T-helper 1 cell treated with Interleukin-12 subunit alpha and Interleukin-12 subunit beta and Interleukin-4 antibody, amounts not matched to agents 30 ng/mL and 1 ng/mL, for 36 hours (primary cell): ENCODE measurements at places on chromosomes 5 and 9. TPM values are rescaled to one million over a fixed set of nuclear protein-coding genes. Genes with fewer than 3 reads are reported as not detected.

PRR16 gene
- total RNA-seq = not detected in 2 replicates

PARP8 gene
- total RNA-seq = 91.4 and 91.7 TPM in 2 replicates

PRRT1B gene
- total RNA-seq = not detected in 2 replicates

NEK6 gene
- total RNA-seq = 3.0 and 3.3 TPM in 2 replicates

ZFP2 gene
- 0.24 and 0.32 TPM in 2 replicates for total RNA-seq

C9orf153 gene
- total RNA-seq = 0.25 and 0.54 TPM in 2 replicates

KDM3B gene
- total RNA-seq = 63.9 and 68.5 TPM in 2 replicates

ZNF483 gene
- 4.2 and 4.7 TPM in 2 replicates for total RNA-seq

SH3RF2 gene
- total RNA-seq = 0.34 and 0.61 TPM in 2 replicates

CCIN gene
- 0.10 and 0.17 TPM in 2 replicates for total RNA-seq

CAMK2A gene
- not detected in 2 replicates for total RNA-seq

PCDHB8 gene
- total RNA-seq = not detected in 2 replicates

TXNDC8 gene
- total RNA-seq = not detected in 2 replicates

F12 gene
- 0.22 TPM in 1 of 2 replicates, not detected in the other for total RNA-seq
